Activated naive CD4-positive, alpha-beta T cell treated with anti-CD3 and anti-CD28 coated beads, Interleukin-2, amount 10 ng/mL, durations not matched to agents 7 days and 5 days (primary cell): ENCODE measurements at places on chromosomes 2 and 18.

DNA sequence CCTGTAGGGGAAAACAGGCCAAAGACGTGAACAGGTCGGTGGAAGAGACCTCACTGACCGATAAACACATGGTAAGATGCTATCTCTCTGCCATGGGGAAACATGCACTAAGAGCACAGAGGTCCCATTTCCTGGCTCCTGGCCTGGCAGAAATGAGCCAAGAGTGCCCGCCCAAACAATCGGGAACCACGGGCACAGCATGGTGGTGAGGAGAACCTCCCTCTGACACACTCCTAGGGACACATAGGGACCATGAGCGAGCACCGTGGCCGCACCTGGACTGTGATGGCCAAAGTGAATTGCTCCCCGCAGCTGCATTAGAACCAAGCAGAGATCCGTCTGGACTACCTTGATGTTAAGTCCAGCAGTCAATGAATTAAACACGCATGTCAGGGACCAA is 11.1 kb downstream of the HS6ST1 start:
- DNase-seq: no peak

DNA sequence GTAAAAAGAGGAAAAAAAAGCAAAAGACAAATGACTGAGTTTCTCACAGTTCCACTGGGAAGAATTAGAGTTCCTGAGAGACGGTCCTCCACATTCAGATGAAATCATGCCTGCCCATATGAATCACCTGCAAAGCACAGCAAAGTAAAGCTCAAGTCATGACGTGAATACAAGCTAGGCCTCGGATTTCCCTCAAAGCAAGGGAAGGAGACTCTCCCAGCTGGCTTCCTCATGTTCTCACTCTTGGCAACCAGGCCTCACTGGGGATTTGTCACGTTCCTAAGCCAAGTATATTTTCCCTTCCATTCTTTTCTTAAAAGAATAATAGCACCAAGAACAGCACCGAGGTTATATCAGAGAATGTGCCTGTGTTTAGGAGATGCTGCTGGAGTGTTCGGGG is 47.0 kb downstream of the CYP27C1 start:
- DNase-seq: no peak

GRCh38 chr2:240423788-240424191 is 11.7 kb upstream of the GPC1 start:
- no peak for DNase-seq

DNA sequence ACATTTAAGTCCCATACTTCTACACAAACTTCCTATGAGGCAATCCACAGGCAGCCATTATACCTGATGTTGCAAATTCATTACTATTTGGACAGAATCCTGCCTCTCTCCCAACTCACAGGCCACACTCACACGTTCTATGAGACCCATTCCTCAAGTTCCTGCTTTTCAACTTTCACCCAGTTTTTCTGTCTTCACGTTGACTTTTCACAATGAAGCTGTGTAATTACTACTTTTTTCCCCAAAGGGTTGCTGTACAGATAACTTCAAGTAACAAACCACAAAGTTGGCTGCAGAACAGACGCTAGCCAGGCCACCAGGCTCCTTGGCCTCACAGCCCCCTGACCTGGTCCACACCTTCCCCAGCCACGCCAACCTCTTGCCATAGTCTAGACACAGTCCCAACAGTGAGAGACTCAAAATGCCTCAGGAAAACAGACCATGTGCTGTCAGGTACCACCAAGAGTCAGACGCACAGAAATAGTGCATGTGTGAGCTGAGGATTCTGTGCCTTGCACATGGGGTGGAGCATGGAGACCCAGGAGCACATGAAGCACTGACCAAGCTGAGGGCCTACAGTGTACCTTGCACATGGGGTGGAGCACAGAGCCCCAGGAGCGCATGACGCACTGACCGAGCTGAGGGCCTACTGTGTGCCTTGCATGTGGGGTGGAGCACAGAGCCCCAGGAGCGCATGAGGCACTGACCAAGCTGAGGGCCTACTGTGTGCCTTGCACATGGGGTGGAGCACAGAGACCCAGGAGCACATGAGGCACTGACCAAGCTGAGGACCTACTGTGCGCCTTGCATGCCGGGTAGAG is 61.0 kb downstream of the EIPR1 start:
- DNase-seq: no peak

DNA sequence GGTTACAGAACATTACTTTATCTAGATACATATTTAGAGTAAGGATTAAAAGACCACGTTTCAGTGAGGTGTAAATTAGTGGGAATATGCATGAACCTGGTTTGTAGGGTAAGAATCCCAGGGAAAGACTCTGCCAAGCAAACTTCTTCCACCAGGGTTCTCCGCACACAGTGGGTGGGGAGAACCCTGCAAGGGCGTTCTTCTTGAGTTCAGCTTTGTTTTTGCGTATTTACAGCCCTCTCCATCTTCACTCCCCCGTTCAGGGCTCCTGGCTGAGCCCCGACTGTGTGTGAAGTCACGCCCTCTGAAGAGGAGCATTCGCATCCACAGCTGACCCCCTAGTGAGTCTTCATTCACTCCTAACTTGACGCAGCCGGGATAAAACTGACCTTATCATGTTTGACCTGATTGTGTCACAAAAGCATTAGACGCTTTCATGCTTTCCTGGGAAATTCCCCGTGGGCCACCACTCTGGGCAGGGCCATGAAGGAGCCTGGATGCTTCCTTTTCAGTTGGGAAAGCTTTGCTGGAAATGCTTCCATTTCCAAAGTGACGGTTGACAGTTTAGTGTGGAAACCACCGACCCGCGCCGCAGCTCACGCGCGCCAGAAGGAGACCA is 1.0 kb downstream of the ALKAL2 start:
- DNase-seq: no peak

GRCh38 chr2:125925891-125926546 is 729.9 kb upstream of the GYPC start:
- no peak for DNase-seq

DNA sequence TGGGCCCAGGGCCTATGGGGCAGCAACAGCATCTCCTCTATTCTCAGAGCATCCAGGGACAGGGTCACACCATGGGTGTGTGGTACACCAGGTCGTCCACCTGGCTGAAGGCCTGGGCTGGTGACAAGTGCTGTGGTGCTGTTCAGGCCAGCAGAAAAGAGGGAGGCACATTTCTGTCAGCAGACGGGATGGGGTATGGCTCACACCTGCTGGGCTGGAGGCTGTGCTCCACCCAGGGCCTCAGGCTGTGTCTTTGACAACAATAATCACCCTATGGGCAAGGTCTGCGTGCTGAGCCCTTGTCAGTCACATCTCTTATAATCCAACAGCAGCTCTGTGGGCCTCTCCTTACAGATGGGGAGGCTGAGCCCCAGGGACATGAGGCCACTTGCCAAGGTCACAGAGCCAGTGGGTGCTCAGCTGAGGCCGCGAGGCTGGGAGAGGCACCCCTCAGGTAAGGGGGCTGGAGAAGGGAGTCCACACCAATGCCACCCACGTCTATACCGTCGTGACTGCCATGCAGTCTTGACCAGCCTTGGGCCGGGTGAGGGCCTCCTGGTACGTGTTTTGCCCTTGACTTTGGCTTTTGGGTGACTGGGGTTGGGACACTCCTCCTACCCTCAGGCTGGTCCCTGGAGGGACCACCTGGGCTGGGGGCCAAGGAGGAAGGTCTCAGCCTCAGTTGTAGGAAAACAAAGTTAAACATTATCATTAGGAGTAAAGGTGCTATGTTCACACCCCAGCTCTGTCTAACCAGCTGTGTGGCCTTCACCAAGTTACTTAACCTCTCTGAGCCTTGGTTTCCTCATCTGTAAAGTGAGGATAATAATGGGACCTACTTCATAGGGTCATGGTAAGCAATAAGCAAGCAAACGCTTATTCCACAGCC is 5.6 kb upstream of the HS6ST1 start:
- no peak for DNase-seq

- DNase-seq: no peak
Observed at GRCh38 chr2:112691881-112692281, 28.9 kb upstream of the NT5DC4 start.

- no peak for DNase-seq
Observed at GRCh38 chr2:10819714-10820314, 7.2 kb upstream of the PDIA6 start.

DNA sequence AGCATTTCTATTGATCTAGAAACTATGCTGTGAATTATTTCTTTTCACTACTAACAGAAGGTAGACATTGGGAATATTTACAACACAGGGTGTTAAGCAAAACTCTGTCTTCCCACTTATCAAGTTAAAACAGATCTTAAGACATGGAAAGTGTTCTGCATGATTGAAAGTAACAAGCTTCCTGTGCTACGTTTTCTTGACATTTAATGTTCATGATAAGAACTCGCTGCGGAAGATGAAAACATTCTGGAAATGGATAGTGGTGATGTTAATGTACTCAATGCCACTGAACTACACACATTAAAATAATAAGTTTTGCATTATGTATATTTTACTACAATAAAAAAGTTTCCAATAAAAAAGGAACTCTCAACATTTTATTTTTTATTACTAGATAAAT is 74.4 kb upstream of the SCN7A start:
- DNase-seq: no peak

GRCh38 chr2:95030496-95030895 is 5.0 kb downstream of the MAL start:
- no peak for DNase-seq

DNA sequence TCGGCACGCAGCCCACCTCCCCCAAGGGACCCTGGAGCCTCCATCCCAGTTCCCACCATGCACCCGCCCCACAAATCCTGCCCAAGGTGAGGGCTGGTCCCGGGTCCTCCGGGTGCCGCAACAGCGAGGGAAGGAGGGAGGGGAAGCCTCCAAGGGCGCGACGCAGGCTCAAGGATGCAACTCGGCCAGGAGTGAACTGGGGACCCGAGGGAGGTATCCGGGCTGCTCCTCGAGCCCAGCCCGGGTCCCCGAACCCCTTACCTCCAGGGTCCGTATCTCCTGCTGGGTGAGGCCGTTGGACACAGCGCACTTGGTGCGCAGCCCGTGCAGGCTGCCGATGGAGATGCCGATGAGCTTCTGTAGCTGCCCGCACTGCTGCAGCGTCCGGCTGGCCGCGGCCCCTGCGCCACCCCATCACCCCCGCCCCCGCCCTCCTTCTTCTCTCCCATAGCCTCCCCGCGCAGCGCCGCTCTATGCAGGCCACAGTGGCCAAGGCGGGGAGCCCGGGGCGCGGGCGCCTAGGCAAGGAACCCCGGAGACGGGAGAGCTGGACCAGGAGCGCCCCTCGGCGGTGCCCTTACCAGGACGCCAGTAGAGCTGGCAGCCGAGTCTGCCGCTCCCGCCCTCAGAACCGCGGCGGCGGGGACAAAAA is 124.1 kb downstream of the ANKRD30BL start:
- no peak for DNase-seq

DNA sequence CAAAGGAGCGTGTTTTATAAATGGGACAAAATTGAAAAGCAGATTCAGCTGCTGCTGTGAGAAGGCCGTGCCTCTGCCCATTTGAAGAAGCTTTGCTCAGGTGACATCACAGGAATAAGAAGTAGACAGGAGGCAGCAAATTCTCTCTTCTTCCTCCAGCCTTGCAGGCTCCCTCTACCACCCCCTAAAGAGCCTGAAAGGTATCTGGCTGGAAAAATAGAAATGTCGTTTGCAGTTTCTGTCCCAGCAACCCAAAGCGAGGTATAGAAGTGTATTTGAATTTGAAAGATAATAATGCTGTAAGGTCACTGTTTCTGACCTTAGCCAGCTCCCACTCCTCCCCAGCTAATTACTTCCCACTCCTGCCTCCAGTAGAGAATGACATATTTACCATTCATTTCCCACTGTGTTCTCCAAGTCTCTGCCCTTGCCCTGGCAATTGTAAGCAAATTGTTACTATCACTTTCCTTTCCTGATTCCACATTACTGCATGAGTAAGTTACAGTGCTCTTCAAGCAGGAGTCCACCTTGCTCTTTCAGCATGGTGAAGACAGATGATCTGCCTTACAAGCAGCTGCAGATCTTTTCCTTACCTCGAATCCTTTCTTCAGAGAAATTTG is 56.8 kb upstream of the RASGRP3 start:
- DNase-seq: no peak

- DNase-seq: no peak
Observed at GRCh38 chr2:57181315-57182038, 865.1 kb upstream of the VRK2 start.

DNA sequence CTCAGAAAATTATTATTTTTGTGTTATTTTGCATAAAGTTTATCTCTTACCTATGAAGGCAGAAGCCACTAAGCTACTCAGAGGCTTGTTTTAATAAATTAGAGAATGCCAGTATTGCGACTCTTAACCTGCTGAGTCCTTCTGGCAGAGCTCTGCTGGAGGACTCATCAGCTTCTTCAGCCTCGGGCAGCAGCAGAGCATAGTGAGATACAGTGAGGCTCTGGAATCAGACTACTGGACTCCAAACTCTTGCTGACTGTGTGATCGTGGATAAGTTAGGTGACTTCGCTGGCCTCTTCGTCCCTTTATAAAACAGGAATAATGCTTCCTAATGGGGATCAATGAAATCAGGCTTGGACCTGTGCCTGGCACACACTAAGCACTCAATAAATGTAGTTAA is 1.7 kb downstream of the PTRHD1 start:
- DNase-seq: no peak

GRCh38 chr2:3536682-3537632 is 17.6 kb upstream of the ADI1 start:
- DNase-seq: peak; percentile 34

- no peak for DNase-seq
Observed at GRCh38 chr2:105824446-105824845, 79.7 kb downstream of the NCK2 start.

GRCh38 chr2:194445226-194445625 is 1211.8 kb upstream of the SLC39A10 start:
- DNase-seq: no peak

DNA sequence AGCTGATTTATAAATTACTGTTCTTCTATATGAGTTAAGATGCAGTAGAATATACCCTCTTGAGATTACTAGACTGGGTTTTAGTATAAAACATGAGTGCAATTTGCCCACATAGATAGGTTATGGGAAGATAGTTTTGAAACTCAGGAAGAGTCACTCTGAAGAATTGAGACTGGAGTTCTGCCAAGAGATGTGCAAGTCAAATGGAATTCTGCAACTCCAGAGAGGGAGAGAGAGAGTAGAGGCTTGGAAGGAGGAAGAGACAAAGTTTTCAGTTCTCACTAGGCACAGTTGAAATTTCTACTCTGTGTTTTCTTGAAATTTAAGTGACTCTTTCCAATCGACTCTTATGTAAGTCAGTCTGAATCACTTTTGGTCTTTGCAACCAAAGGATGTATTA is 878.8 kb downstream of the TSN start:
- DNase-seq: no peak

GRCh38 chr2:104412384-104412783 is 441.5 kb upstream of the POU3F3 start:
- peak; percentile 33 for DNase-seq

GRCh38 chr2:168430431-168430830 is 25.6 kb upstream of the CERS6 start:
- DNase-seq: no peak

- no peak for DNase-seq
Observed at GRCh38 chr2:240789051-240789453, 31.0 kb downstream of the KIF1A start.

DNA sequence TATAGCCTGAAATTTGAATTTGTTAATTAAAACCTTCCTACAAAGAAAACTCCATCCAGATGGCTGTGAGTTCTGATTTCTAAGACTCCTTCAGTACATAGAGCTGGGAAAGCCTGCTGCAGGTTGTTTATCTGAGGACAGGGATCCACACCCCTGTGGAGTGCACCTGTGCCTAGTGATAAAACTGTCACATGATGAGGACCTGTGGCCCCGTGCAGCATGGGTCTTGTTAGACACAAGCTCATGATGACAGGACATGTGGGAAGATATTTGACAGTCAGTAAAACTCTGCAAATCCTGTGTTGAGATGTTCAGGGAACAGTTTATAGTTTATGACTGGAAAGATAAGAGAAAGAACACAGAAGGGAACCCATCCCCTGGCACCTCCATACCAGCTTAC is 133.2 kb upstream of the TMEM18 start:
- DNase-seq: no peak

- DNase-seq: no peak
Observed at GRCh38 chr18:25686960-25687500, 335.1 kb upstream of the ZNF521 start.
